ENCODE measurements at places on chromosomes 4 and X.

DNA sequence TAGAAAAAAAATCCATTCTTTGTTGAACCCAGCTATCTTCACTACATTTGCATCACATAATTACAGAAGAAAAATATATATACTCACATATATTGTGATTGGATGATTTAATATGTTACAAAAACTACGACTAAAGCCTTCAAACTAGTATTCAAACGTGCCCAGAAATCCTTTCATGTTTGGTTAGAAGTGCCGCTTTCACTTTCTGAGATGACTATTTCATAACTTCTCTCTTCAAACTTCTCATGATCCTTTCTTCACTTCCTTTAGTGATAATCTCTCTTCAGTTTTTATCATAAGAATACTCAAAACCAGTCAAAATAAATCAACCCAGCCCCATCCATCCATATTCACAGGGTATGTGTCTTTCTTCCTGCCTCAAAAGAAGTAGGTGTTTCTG lies 50.8 kb upstream of the NAF1 start:
- no peak for DNase-seq

GRCh38 chr4:52788806-52789205 lies 37.6 kb upstream of the ERVMER34-1 start:
- DNase-seq: no peak

- DNase-seq: no peak
These were observed 10.6 kb downstream of the FAM184B start for GRCh38 chr4:17770845-17771244.

GRCh38 chr4:101136373-101137370 lies 210.7 kb downstream of the PPP3CA start:
- DNase-seq: no peak

- no peak for DNase-seq
These were observed 138.9 kb upstream of the SMIM31 start for GRCh38 chr4:164614999-164615398.

GRCh38 chr4:150369434-150370380 lies 212.2 kb upstream of the MAB21L2 start:
- DNase-seq: no peak

DNA sequence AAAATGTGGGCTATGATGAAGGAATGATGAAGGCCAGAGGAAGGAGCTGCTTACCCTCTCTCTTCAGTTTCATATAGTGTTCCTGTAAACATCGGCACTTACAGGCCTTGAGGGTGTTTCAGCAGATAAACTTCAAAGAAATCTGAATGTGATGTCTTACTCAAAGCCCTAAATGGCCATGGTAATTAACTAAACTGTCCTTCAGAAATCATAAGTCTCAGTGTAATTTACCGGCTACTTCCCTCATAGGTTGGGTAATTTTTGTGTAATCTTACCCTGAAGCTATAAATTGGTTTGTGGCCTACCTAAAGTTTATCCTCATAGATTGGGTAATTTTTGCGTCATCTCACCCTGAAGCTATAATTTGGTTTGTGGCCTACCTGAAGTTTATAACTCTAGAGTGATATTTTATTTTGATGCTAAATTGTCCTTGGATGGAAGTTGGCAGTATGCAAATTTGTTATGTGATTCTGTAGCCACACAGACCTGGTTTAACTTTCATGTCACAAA lies 2700.3 kb downstream of the ARAP2 start:
- no peak for DNase-seq

DNA sequence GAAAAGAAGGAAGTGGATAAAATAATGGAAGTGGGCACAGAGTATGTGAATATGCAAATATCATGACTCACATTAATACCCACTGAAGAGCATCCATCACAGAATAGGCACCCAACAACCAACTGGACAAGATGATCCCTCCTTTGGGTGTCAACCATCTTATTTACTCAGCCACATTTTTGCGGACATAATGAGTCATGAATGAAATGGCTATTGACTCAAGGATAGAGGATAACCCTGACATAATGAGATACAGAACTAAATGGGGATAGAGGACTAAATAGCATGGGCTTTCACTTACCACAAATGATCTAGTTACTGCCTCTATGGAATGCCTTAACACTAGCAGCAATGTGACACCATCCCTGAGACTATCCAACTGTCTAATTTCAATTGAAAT lies 224.7 kb downstream of the ANTXR2 start:
- DNase-seq: no peak

DNA sequence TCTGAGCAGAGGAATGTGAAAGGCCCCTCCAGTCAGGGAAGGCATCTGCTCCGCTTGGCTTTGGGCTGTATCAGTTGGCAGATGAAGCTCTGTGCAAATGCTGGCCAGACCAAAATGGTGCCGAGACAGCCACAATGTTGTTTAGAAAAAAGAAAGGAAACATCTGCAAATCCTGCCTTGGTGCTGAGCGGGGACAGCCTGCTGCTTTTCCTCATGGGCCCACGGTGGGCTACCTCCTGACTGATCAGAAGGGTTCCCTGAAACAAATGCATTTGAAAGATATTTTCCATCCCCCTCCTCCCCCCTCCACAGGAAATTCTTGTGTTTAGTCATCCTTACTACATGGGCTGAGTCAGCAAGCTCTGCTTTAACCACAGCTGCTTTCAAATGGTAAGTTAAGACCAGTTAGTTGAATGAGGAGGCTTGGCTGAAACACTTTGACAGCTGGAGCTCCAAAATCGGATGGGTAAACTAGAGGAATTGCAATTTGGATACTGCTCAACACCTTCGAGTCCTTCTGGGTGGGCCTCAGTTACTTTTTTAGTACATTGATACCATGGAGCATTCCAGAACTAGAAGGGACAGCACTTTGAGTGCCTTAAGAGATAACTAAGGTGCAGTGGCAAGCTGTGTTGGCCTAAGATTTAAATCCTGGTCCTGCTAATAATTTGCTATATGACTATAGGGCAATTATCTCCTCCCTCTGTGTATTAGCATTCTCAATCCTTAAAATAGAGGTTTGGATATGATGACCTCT lies 36.0 kb downstream of the PLAC1 start:
- DNase-seq: no peak

DNA sequence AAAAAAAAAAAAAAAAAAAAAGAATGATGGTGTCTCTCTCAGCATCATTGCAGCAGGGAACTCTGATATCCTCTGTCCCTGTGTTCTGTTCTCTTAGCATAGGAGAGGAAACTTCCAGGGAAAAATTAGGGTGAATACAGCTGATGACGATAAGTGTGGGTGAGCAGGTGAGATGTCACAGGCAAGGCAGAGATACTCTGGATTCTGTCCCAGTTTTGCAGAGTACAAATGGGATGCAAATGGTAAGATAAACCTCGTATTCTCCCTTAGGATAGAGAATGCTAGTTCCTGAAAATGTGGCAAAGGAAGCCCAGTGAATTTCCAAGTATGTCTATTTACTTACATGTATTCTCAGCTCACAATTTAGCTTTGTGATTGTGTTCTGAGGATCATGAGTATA lies 671.6 kb upstream of the BOD1L1 start:
- no peak for DNase-seq

GRCh38 chr4:185311113-185311888 lies 84.4 kb downstream of the LRP2BP start:
- DNase-seq: no peak

DNA sequence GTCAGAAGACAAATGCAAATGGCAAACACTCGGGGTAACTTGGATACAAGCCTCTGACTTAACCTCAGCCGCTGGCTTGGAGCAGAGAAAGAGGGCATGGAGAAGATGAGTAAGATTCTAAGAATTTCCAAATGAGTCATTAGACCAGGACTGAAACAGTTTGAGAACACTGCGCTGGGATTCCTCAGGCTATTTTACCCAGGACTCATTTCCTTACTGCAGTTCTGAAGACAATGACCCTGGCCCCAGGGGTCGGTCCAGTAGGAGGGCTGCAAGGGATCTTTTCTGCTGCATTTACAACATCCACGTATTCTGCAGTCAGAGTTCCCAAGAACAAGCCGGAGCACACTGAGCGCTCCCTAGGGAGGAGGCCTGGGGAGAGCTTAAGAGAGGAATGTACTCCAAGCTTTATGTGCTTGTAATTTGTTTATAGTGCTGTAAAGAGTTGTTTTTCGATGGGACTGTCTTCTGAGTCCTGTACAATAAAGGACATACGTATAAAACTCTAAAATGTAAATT lies 27.3 kb upstream of the SORBS2 start:
- peak; percentile 49 for DNase-seq

DNA sequence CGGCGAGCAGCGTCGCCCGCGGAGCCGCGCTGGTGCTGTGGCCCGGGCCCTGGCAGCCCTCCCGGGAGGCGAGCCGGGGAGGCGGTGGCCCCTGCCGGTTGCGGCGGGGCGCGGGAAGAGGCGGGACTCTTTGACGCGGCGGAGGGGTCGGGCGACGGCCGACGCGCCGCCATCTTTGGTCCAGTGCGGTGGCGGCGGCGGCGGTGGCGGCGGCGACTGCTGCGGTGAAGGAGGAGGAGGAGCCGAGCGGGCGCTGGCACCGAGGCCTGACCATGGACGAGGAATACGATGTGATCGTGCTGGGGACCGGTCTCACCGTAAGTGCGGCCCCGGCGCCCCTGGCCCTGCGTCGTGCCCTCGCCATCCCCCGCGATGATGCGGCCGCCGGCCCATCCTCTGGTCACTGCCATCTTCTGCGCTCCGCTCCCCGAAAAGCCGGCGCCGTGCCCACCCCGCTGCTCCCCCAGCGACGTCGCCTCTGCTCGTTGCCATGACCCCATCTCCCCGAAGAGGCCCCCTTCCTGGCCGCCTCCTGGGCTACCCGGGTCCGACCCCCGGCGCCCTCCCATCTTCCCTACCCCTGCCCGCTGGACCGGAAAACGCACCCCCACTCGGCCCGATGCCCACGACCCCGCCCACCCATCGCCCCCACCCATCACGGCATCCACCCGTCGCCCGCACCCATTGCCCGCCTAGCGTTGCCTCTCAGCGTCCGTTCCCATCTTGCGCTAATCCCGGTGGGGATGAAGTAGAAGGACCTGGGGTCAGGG lies at the start of gene GDI1:
GDI1 (plus strand) TSS at position 172 of the 770 bp plus-strand sequence; CDS start at position 273, 101 bp downstream.
- peak; percentile 76 for DNase-seq

DNA sequence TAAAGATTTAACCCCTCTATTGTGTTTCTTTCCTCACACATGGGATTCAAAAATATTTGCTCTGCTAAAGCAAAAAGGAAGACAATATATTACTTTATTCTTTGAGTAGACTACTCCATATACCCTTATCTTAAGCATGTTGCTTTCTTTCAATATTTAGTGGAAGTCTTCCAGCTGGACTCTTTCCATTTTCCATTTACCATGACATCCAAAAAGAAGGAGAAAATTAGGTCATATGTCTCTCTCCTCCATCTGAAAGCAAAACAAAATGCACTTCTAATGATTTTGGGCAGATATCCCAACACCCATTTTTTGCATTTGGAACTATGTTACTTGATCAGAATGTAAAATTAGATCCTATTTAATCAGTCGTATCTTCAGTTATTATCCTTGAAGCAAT lies 1336.5 kb downstream of the PCDH19 start:
- DNase-seq: no peak

DNA sequence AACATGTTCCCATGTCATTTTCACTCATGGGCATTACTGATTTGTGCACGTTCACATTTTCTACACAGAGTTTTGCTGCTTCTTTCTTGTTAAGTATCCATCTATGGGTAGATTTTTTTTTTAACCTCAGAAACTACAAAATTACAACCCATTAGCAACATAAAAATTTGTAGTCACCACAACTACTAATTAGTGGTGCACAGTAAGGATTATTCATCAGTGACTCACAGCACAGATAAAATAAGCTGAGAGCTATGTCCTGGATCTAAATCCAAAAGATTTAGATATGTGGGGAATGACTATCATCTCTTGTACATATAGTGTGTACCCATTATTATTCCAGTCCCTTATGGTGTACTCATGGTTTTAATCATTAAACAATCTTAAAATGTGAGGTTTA lies 19.7 kb upstream of the AMELX start:
- DNase-seq: no peak

DNA sequence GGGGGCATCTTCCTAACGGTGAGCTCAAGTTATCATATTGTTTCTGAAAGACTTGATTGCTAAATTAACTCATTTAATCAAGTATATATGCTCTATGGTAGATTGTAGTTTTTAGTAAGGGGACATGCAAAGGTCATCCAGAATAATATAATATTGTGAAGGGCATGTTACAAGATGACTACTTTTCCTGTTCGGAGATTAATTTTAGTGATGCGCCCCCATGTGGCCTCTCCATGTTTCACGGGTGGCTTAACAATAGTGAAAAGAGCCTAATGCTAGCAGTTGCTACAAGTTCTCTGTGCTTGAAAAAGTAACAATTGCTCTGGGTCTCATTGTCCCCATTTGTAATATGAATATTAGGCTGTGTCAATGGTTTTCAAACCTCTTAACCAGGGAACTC lies 12.2 kb downstream of the SMPX start:
- DNase-seq: no peak

- no peak for DNase-seq
These were observed 54.4 kb upstream of the LCORL start for GRCh38 chr4:18075823-18076433.
